ENCODE measurements at places on chromosomes 16 and 17. TPM values are rescaled to one million over a fixed set of nuclear protein-coding genes. Genes with fewer than 3 reads are reported as not detected.

Gene SNAI3
- total RNA-seq: not detected

Gene FBF1
- total RNA-seq: 10.8 TPM

Gene ADORA2B
- 7.5 TPM for total RNA-seq

Gene AATK
- 1.3 TPM for total RNA-seq

Gene GINS2
- 9.2 TPM for total RNA-seq

Gene ZNF423
- total RNA-seq: 5.9 TPM

Data from aortic smooth muscle cell (primary cell).